T-cell (primary cell): ENCODE measurements at places on chromosomes 4 and X. TPM values are rescaled to one million over a fixed set of nuclear protein-coding genes. Genes with fewer than 3 reads are reported as not detected.

- no peak for DNase-seq
Measured at GRCh38 chr4:24980740-24981139, 50.0 kb downstream of the LGI2 start.

The MAGEC3 gene
- total RNA-seq = not detected

DNA sequence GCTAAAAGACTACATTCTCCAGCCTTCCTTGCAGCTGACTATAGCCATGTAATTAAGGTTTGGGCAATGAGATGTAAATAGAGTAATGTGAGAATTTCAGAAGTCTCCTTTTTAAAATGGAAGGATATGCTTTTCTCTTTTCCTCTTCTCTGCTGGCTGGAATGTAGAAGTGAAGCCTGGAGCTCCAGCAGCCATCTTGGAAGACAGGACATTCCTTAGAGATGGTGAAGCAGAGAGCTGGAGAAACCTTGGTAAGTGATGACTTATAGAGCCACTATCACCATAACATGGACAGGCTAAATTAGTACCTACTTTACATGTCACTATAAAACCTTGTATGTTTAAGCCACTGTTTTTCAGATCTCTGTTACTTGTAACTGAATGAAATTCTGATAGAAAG, 48.0 kb downstream of the RASL11B start:
- DNase-seq = no peak

- DNase-seq = no peak
Measured at GRCh38 chrX:79366556-79366872, 620 bp downstream of the ITM2A start.

The ADGRG2 gene
- total RNA-seq = not detected

DNA sequence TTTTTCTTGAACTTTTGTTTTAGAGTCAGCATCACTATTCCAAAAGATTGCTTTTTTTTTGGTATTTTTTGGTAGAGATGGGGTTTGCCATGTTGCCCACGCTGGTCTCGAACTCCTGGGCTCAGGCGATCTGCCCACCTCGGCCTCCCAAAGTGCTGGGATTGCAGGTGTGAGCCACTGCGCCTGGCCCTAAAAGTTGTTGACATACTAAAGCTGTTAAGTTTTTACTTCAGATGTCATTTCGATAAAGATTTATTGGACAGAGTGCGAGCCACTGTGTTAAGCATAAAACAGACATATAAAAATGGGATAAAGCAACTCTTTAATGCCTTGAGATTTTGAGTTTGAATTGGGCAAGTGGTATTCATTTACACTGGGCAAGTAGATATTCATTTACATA, 28.3 kb downstream of the USO1 start:
- DNase-seq = no peak

DNA sequence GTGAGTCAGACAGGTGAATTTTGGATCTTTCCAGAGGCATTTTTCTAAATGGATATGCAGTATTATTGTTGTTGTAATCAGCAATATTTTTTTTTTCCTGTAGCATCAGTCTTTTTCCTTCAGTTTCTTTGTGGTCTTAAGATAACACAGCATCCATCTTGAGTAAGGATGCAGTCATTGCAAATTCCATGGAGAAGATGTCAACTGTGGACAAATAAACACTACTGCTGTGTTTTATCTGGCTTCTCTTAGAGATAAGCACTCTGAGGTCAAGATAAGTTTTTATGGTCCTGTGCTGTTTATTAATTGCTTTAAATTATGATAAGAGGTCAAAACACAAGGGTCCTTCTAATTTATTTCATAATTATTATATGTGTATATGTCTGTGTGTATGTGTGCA, 1255.7 kb downstream of the ADGRL3 start:
- DNase-seq = no peak
